ENCODE measurements at places on chromosomes 2 and 18.

- no peak for DNase-seq
Observed at GRCh38 chr2:98769114-98769476, 38.2 kb upstream of the MGAT4A start.

- no peak for DNase-seq
Observed at GRCh38 chr2:45652090-45653031, 886 bp downstream of the PRKCE start.

DNA sequence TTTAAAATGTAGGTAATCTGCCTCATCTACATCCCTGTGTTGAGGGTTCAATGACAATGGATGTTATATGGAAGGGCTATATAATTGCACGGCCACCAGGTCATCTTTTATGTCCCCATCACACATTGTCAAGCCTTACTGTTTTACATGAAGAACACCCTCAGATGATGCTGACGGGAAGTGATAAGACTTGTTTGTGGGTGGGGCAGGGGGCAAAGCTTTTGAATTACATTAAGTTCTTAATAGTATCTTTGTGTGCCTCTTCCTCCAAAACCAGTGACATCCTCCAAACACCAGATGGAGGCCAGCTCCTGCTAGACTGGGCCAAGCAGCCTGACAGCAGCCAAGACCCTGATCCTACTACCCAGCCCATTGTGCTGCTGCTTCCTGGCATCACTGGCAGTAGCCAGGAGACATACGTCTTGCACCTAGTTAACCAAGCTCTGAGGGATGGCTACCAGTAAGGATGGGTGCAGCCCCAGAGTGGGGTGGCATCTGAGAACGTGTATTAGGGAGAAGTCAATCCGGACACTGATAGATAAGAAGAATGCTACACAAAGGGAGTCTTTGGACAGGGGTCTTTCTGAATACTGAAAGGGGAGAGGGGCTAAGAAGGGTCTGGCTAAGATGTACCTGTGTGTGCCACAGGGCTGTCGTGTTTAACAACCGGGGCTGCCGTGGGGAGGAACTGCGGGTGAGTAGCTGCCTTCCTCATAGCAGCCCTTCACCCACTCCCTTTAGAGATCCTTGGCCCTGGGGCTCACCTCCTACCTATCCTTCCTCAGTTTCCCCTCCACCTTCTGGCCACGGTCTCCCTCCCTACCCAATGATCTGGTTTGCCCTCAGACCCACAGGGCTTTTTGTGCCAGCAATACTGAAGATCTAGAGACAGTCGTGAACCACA is 5.3 kb downstream of the ABHD1 start:
- DNase-seq = no peak

GRCh38 chr2:101795033-101795432 is 97.5 kb downstream of the MAP4K4 start:
- DNase-seq = no peak

DNA sequence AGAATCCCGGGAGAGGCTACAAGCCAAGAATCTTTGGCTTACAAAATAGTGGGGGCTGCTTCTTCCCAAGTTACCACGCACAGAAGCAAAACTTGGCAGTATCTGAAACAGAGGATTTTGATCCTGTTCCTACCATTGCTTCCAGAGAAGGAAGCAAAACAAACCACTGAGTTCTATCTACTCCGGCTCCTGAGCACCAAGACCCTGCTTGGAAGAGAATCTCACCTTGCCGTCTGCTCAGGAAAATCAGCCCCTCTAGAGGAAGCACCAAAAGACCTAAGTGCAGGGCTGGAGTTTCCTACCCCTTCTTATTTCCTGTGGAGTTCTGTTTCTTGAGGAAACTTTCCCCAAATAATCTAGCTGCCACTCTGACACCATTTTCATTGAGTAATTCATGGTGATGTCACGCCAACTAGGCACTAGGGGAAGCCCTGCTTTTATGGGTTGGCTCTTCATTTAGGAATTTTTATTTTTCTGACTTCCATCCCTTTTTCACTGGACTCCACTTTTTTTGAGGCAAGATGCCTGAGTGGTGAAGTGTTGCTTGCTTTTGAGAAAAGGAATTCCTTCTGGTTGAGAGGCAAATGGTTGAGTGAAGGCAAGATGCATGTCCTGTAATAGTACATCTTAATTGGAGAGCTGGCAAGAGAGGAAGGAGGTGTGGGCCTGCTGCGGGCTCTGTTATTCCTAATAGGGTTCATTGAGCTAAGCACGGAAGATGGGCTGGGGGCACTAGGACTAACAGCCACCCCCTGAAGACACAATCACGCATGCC is 36.8 kb upstream of the EML4 start:
- no peak for DNase-seq

- DNase-seq = no peak
Observed at GRCh38 chr2:196166876-196167275, 4.5 kb downstream of the STK17B start.

DNA sequence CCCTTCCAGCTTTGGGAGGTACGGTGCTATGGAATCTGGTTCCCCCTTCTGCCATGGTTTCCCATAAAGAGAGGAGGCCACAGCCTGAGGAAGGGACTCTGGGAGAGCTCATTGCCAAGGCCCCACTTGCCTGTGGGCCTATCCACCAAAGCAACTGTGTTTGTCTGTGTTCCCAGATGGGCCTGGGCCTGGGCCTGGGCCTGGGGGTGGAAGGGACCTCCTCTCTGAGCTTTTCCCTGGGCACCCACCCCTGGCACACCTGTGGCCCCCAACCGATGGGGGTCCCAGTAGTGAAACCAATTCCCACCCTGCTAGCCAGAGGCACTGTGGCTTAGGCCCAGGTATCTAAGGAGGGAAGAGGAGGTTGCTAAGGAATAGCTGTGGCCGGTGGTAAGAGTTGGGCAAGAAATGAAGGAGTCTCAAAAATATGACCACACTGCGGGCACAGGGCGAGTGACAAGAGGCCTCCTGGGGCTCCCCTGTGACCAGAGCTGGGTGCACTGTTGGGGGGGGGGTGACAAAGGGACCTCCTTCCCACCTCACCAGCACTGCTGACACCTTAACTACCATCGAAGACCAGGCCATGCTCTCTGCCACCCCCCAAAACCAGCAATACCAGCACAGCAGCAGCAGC is 4.9 kb upstream of the DUSP2 start:
- DNase-seq = no peak
